ENCODE measurements at places on chromosomes 12 and 14.

GRCh38 chr14:99660794-99661193 lies 15.9 kb downstream of the HHIPL1 start:
- DNase-seq = no peak

- DNase-seq = no peak
Measured at GRCh38 chr14:55188686-55189295, 2.6 kb downstream of the DLGAP5 start.

- no peak for DNase-seq
Measured at GRCh38 chr12:19527866-19528265, 88.6 kb downstream of the AEBP2 start.

- no peak for DNase-seq
Measured at GRCh38 chr14:39681782-39682399, 249.7 kb upstream of the FBXO33 start.

- no peak for DNase-seq
Measured at GRCh38 chr12:105970885-105971284, 167.9 kb downstream of the NUAK1 start.

DNA sequence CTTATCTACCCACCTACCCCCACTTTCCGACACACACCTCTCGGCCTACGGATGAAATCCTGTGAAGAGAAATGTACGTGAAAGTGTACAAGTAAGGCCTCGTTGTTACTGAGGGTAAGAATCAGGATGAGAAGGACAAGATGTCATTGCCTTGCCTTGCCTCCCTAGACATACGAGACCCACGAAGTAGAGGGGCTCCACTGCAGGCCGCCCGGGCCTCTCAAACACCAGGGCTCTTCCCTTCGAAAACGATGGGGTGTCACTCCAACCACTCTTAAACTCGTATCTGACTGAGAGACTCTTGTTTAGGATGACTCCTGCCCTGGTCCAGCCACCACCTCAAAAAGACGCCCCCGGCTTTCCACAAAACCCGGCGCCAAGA lies 498 bp downstream of the RACGAP1 start:
- no peak for DNase-seq

GRCh38 chr12:27463511-27464219 lies 17.1 kb downstream of the SMCO2 start:
- no peak for DNase-seq

- no peak for DNase-seq
Measured at GRCh38 chr14:93035917-93036651, 79.6 kb downstream of the ITPK1 start.

DNA sequence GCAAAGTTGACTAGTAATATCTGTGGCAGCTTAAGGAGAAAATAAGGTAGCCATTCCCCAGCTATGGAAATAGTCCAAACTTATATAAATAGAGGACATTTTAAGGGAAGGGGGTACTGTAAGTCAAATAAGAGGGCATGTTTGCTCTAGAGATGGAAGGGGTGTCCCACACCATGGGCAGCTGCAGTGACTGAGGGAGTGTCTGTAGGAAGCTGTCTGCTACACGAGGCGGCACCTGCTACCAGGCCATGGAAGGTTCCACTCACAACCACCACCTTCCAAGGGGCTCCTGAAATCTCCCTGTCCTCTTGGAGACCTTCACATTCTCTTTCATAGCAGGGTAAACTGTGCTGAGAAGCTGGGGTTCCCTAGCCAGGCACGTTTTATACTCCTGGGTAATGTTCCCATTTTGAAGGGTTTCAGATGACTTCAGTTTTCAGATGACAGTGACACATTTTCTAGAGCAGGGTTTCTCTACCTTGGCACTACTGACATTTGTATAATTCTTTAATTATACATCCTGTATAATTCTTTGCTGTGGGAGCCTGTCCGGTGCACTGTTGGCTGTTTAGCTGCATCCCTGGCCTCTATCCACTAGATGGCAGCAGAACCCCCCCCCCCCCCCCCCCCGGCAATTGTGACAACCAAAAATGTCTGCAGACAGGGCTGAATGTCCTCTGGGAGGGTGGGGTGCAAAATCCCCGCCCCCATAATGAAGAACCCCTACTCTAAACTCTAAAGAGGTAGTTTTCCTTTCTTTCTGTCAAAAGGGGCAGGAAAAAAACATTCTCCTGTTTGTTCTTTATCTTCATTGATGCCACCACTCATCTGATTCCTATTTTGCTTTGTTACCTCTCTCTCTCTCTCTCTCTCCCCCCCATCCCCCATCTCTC lies 11.6 kb upstream of the SMCO2 start:
- no peak for DNase-seq

DNA sequence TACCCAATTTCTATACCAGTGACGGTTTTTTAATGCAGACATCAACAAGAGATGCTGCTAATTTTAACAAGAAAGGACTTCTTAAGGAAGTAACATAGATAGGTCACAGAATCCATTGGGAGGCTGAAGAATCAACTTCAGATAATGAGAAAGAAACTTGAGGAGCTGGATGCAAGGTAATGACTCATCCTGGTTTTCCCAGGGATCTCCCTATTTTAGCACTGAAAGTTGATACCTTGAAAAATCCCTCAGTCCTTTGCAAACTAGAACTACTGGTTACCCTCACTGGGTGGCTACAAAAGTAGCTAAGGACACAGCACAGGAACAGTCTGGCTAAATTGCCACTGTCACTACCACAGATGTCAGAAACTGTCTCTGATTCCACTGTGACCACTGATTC lies 561.9 kb downstream of the FLRT2 start:
- DNase-seq = no peak

- DNase-seq = no peak
Measured at GRCh38 chr14:102363182-102363943, 622 bp downstream of the TECPR2 start.

GRCh38 chr14:65290830-65291229 lies 121.7 kb upstream of the FUT8 start:
- DNase-seq = no peak

DNA sequence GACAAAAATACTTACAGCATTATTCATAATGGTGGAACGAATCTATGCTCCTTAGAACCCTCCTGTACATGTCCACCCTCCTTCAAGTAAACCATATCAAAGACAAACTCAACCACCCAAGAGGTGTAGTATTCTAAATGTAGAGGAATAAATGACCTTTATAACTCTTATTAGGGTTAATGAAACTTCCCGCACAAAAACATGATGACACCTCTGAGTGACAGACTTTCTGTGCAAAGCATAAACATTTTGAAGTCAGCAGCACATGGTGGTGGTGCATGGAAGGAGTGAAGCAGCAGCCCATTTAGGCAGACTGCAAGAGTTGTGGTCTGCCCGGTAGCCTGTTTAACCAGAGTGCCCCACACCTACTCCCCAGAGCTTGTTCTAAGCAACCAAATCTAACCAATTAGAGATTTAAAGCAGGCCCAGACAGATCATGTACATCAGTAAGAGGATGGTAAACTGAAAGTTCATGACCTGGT lies 615 bp upstream of the ASB8 start:
- no peak for DNase-seq

DNA sequence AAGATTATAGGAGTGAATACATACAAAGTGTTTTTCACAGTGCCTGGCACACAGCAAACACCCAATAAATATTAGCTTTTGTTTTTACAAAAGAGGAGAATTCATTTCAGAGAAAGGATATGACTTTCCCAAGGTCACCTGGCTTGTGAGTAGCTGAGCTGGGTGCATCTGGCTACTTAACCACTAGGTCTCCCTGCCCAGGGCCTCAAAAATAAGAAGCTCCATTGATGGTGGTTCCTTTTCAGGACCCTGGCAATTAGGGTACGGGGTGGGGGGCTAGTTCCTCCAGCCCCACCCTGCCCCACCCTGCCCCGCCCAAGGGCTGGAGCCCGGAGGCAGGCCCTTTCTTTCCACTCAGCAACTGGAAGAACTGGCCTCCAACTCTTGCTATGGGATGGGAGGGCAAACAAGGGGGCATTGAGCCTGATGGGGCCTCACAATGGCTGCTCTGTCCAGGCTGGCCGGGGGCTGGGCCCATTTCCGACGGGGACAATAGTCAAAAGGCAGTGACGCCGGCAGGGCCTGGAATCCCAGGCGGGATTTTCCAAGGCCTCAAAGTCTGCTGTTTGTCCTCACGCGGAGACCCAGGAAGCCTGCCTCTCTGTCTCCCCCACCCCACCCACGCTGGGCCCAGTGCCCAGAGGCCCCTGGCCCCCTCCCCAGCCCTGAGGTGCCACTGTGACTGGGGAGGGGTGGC lies 8.2 kb upstream of the ATG101 start:
- DNase-seq = no peak

GRCh38 chr14:64875350-64875749 lies 4.4 kb downstream of the SPTB start:
- no peak for DNase-seq

Measured in GM12891 (cell line).